AG09319 (cell line): ENCODE measurements at places on chromosomes 5 and 9.

GRCh38 chr5:139686706-139687441 is 38.7 kb downstream of the CXXC5 start:
- DNase-seq = no peak

- DNase-seq = no peak
Measured at GRCh38 chr5:129074903-129075302, 19.6 kb upstream of the ISOC1 start.

GRCh38 chr5:122906768-122907167 is 61.4 kb downstream of the SNX24 start:
- DNase-seq = no peak

- DNase-seq = no peak
Measured at GRCh38 chr5:143890487-143890886, 78.5 kb downstream of the HMHB1 start.

GRCh38 chr9:27599870-27600238 is 26.6 kb upstream of the C9orf72 start:
- DNase-seq = no peak

GRCh38 chr5:3844266-3844665 is 248.6 kb downstream of the IRX1 start:
- DNase-seq = no peak

GRCh38 chr5:33944543-33945132 is 8.5 kb downstream of the RXFP3 start:
- no peak for DNase-seq

DNA sequence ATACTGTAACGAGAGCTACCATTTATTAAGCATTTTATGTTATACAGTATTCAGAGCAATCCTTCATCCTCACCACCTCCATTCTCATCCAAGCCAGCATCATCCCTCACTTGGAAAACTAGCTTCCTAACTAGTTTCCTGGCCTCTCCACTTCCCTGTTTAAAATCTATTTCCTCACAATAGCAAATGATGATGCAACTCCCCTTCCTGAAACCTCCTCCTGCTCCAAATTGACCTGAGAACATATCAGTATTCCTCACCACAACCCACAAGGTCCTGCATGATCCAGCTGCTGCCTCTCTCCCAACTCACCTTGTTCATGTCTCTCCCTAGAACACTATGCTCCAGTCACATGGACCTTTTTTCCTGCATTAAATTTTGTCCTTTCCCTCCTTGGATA is 4.3 kb upstream of the SLC36A2 start:
- no peak for DNase-seq

GRCh38 chr9:38482918-38483592 is 58.8 kb upstream of the IGFBPL1 start:
- no peak for DNase-seq

GRCh38 chr9:76419782-76420380 is 25.7 kb upstream of the RFK start:
- no peak for DNase-seq

DNA sequence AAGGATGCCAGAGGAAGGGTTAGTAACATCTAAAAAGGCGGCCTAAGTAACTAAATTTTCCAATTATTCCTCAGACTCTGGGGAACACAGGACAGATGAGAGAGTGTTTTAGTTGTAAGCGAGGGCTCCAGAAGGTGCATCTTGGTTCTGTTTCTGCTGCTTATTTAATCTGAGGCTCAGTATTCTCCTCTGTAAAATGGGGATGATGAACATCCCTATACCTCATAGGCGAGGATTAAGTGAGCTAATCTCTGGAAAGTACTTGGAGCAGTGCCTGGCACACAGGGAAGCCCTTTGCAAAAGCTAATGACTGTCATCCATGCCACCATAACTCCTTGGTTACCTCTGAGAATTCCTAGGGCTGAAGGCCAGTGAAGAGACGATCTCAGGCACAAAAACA is 59.0 kb downstream of the SHB start:
- no peak for DNase-seq

DNA sequence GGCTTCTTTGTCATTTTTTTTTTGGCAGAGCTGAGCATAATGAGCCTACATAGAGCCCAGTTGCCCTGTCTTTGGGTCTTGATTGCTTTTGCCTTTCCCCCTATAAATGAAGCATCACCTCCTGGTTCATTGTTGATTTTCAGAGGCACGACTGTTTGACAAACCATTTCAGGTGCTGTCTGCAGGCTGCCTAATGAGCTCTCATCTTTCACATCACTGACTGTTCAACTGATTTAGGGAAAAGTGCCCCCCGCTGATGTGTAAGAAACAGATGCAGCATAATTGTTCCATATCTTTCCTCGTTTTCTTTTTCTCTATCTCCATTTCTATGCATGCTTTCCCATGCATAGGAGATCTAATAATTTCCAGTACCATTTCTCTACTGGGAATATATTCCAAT is 338.6 kb downstream of the TMEM38B start:
- no peak for DNase-seq

DNA sequence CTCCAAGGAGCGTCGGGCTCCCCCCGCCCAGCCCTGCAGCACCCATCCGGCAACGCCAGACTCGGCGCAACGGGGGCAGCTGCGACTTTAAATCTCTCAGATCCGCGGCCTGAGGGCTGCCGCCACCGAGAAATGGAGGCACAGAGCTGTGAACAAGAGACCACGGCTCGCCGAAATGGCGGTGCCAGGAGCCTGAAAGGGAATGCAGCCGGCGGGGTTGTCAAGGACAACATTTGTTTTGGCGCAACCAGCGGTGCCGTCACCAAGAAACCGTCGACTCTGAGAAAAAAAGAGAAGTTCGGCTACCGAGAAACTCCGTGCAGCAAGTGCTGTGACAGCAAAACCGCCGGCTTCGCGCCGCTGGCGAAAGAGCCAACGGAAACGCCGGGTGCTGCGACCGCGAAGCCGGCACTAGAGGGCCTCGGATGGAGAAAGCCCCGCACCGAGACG is 2.1 kb upstream of the ANXA2R start:
- no peak for DNase-seq

DNA sequence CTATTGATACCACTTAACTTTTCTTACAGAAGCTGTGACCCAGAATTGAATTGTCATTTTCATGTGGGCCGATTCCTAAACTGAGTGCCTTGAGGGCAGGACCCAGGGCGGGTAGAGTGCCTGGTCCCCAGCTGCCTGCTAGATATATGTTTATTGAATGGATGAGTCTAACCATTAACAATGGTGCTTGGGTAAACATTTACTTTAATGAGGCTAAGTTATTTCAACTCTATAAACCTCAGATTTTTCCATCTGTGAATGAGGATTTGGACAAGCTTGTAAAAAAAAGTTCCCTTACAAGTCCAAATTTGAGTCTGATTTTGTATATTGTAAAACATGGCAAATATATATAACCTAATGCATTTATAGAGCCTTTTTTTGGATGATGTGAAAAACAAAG is 181.8 kb upstream of the ELL2 start:
- no peak for DNase-seq

DNA sequence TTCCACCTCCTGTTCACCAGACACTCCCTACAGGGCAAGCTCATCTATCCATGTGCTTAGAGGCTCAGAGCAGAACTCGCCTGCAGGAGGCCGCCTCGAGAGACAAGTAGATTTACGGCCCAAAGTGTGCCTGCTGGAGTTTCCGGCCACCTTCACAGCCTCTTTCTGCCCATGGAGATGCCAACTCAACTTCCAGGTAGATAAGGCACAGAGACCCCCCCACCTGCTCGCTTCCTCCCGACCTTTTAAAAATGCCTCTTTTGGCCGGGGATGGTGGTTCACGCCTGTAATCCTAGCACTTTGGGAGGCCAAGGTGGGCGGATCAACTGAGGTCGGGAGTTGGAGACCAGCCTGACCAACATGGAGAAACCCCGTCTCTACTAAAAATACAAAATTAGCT is 46.6 kb downstream of the EXD3 start:
- no peak for DNase-seq

- no peak for DNase-seq
Measured at GRCh38 chr9:128144239-128145181, 4.7 kb upstream of the LCN2 start.

DNA sequence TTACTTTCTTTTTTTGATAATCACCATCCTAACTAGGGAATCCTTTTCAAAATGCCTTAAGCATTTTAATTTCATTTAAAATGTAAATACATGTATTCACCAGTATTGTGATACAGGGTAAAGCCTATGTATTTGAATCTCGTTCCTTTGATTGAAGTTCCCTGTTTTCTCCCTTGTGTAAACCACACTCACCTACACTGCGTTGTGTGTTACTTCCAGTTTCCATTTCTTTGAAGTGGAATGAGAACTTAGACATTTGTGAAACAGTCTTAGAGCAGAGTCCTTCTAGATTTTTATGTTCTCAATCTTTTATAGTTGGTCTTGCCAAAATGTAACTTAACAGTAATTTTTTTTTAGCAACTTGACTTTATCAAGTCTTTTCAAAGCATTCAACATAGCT is 101.4 kb downstream of the ZNF462 start:
- no peak for DNase-seq

GRCh38 chr9:78273761-78274160 is 23.2 kb upstream of the PSAT1 start:
- no peak for DNase-seq

DNA sequence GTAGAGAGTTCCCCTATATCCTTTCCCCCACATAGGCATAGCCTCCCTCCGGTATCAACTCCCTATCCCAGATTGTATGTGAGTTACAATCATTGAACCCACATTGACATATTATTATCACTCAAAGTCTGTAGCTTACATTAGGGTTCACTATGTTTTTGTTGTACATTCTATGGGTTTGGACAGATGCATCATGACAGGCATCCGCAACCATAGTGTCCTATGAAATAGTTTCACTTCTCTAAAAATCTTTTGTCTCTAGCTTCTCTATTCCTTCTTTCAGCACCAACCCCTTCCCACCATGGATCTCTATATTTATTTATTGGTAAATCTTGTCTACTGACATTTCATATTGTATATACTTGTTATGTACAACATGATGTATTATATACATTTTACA is 31.6 kb downstream of the TAF11L14 start:
- DNase-seq = no peak

DNA sequence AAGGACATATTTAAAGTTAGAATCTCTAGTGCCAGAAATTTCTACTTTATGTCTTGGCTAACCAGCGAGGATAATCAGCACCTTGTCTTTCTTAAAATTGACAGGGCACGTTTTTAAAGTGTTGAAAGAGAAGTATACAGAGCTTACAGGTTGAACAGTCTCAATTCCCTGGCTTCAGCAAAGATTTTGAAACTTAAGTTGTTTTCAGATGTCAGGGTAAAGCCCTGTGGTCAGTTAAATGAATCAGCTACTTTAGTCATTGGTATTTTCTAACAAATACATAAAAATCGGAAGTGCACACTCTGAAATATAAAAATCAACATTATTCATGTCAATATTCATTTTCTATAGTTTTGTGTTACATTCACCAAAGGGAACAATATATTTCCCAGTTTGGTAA is 29.1 kb downstream of the SNCAIP start:
- no peak for DNase-seq

- no peak for DNase-seq
Measured at GRCh38 chr5:121963392-121963791, 1.6 kb downstream of the SRFBP1 start.

DNA sequence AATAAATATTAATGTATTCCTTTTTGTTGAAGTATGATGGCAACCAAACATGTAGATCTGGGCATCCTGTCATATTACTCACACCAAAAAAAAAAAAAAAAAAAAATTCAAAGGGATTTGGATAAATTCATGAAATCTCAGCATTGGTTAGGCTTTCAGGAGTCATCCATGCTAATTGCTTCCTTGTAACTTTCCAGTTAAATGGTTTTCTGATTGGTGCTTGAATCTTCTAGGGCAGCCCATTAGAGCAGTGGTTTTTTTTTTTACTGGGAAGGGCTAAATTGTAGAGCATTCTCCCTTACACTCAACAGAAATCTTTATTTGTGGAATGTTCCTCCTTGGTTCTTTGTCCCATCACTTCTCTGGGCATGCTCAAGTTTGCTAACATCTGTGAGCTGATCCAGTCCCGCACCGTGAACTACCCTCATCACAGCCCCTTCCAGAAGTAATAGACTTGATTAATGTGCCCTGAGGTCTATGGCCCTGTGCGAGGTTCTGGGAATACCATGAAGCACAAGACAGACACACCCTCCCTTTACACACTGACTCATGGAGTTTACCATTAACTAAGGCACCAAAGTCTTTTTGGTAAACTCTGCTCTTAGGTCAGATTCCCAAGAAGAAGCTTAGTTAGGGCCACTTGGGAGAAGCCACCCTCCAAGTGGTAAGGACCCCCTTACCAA is 56.0 kb downstream of the RGS3 start:
- DNase-seq = no peak

- DNase-seq = no peak
Measured at GRCh38 chr9:113504725-113505590, 41.4 kb downstream of the RGS3 start.

DNA sequence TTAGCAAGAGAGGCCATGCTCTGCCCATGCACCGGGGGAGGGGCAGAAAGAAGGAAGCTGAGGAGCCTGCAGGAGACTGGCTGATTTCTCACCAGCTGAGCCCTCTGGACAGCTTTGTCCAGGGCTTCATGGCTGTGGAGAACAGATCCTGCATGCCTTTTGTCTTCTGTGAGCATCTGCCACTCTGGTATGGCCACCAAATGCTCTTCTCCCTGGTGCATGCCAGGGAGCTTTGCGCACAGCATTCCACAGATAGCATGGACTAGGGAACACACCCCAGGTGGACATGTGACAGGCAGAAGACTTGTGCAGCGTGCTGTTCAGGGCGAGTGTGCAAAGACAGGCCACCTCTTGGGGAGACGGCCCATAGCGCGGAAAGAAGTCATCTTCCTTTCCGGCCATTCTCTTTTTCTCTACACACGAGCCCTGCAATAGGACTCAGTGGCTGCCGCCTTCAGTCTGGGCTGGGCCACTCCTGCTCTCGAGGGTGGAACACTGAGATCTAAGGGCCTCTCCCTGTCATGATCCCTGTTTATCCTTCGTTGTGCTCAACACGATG is 56.7 kb downstream of the GADD45G start:
- no peak for DNase-seq

GRCh38 chr5:4372481-4372880 is 767.6 kb upstream of the ADAMTS16 start:
- no peak for DNase-seq
